Type B pancreatic cell (in vitro differentiated cells): ENCODE measurements at places on chromosomes 1 and 21.

GRCh38 chr1:40023379-40023944, 17.1 kb upstream of the CAP1 start:
- no peak overlapping the region for H3K27ac ChIP-seq
- no peak for DNase-seq
- no peaks in the 10 kb centered on the region for H3K4me1 ChIP-seq

DNA sequence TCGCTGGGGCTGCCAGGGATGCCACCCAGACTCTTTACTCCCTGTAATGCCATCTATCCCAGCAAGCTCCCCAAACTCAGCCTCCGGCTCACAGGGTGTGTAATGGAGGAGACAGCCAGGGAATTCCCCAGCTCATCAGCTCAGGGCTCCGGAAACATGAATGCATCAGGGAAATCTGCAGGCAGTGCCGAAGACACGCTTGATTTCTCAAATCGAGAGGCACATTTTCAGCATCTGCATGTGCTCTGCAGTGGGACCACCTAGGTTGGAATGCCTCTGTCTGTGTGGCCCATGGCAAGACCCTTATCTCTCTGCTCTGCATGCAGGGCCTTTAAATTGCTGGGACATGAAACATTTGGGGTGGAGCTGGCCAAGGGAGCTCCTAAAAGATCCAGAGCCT, 170.1 kb downstream of the TRABD2B start:
- H3K4me3 ChIP-seq, result no peak overlapping the region
- DNase-seq, result no peak
- H3K27ac ChIP-seq, result no peak overlapping the region
- H3K36me3 ChIP-seq, result no peaks in the 10 kb centered on the region
- H3K4me1 ChIP-seq, result peaks cover 61% of the 10 kb centered on the region

DNA sequence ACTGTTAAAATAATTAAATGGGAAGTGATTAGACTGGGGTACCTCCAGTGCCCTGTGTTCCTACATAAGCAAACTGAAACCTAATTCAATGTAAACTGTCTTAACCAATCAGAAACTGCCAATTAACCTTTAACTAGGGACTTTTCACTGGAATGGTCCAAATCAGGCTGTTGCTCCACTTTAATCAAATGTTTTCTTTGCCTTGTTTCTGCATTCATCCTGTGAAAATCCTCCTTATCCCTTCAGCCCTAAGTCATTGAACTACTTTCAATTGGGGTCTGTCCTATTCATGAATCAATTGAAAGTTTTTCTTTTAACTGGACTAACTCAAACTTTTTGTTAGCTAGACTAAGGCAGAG, 5.1 kb upstream of the FUBP1 start:
- peak overlapping the region; percentile 10 for H3K4me3 ChIP-seq
- H3K27ac ChIP-seq, result peak overlapping the region; percentile 79
- DNase-seq, result no peak
- peaks cover 17% of the 10 kb centered on the region for H3K4me1 ChIP-seq

GRCh38 chr1:167524651-167525050, 6.3 kb upstream of the CD247 start:
- no peaks in the 10 kb centered on the region for H3K27me3 ChIP-seq
- H3K27ac ChIP-seq, result no peak overlapping the region
- H3K4me3 ChIP-seq, result no peak overlapping the region
- no peaks in the 10 kb centered on the region for H3K4me1 ChIP-seq

DNA sequence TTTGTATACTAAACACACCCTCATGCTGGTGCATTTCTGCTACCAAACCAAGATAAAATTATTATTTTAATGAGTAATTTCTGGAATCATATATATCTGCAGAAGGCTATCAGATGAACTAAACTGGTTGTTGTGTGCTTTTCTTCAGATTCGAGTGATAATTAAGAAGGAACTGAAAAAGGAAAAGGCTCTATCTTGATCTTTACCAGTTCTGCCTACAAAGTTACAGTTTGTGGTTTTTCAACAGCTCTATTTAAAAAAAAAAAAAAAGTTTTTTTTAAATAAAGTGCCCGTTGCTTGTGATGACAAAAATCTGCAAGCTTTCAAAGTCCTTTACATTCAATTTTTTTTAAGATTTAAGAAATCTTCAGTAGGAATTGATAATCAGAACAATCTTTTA, 13.6 kb downstream of the DENND1B start:
- no peak for DNase-seq
- no peak overlapping the region for H3K27ac ChIP-seq
- H3K4me1 ChIP-seq, result no peaks in the 10 kb centered on the region
- H3K4me3 ChIP-seq, result no peak overlapping the region

DNA sequence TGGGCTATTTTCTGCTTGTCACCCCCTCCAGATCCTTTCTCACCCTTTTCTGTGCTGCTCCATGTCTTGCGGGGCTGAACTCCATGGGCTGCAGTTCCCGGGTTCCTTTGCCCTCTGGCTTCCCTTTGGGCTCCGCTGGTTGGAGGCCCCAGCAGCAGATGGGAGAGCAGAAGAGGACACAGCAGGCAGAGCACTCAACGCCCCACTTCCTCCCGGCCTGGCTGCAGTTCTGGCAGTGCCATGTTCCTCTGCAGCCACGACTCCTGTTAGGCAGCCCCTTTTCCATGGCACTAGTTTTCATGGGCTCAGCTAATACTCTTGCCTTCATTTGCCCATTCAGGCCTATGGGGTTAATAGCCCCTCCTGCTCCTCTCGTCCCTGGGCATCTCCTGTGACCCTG, 127.1 kb downstream of the TENT5C start:
- DNase-seq, result no peak
- H3K36me3 ChIP-seq, result no peaks in the 10 kb centered on the region
- H3K4me1 ChIP-seq, result no peaks in the 10 kb centered on the region
- H3K4me3 ChIP-seq, result no peak overlapping the region

- H3K27me3 ChIP-seq, result no peaks in the 10 kb centered on the region
- peaks cover 12% of the 10 kb centered on the region for H3K36me3 ChIP-seq
- H3K4me3 ChIP-seq, result no peak overlapping the region
- no peak for DNase-seq
- no peak overlapping the region for H3K27ac ChIP-seq
- H3K4me1 ChIP-seq, result peaks cover 5% of the 10 kb centered on the region
These were observed 151.7 kb downstream of the COP1 start for GRCh38 chr1:176055398-176055797.

DNA sequence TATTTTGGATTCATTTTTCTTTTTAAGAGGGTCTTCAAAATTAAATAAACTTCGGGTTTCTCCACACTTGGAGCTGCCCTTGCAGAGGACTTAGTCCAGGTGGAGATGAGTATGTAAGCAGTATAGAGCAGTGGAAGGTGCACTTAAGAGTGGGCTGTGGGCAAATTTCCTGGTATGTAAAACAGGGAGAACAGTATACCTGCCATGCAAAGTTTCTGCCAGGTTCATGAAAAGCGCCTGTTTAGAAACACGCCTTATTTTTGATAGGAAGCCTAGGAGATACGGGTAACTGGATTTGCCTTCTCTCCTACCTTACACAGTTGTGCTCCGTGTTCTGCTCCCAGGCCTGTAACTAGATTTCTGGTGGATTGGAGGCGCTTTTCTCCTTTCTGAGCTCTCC, 1.2 kb downstream of the KDM4A start:
- H3K27me3 ChIP-seq, result no peaks in the 10 kb centered on the region
- H3K36me3 ChIP-seq, result peaks cover 14% of the 10 kb centered on the region
- peak overlapping the region; percentile 96 for H3K4me3 ChIP-seq
- H3K4me1 ChIP-seq, result peaks cover 20% of the 10 kb centered on the region
- H3K27ac ChIP-seq, result peak overlapping the region; percentile 95

GRCh38 chr1:183597656-183598347, 7.5 kb upstream of the NCF2 start:
- DNase-seq, result no peak
- H3K4me3 ChIP-seq, result no peak overlapping the region
- peaks cover 24% of the 10 kb centered on the region for H3K4me1 ChIP-seq
- peaks cover 4% of the 10 kb centered on the region for H3K27me3 ChIP-seq
- no peak overlapping the region for H3K27ac ChIP-seq

GRCh38 chr1:19466112-19466561, 19.2 kb downstream of the CAPZB start:
- H3K4me1 ChIP-seq, result peaks cover 54% of the 10 kb centered on the region
- no peaks in the 10 kb centered on the region for H3K27me3 ChIP-seq
- H3K4me3 ChIP-seq, result no peak overlapping the region
- peaks cover 8% of the 10 kb centered on the region for H3K36me3 ChIP-seq
- no peak for DNase-seq

DNA sequence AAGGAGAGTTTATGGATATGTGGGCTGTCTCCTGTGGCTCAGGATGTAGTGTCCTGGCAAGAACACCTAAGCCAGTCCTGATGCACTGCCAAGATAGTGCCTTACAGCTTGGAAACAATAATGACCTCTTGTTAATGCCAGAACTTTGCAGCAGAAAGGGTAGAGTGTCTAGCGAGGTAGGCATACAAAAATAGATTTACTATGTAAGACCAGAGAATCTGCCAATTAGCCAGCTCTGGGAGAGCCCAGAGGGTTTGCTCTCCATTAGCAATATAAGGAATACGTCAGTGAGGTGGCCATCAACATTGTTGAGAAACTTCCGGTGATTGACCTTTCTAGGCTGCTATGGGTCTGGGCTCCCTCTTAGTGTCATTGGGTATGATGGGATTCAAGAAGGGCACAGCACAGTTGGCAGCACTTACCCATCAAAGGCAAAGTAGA, 178.5 kb upstream of the GALNT2 start:
- H3K27ac ChIP-seq, result no peak overlapping the region
- H3K4me3 ChIP-seq, result no peak overlapping the region
- DNase-seq, result no peak
- peaks cover 22% of the 10 kb centered on the region for H3K27me3 ChIP-seq

DNA sequence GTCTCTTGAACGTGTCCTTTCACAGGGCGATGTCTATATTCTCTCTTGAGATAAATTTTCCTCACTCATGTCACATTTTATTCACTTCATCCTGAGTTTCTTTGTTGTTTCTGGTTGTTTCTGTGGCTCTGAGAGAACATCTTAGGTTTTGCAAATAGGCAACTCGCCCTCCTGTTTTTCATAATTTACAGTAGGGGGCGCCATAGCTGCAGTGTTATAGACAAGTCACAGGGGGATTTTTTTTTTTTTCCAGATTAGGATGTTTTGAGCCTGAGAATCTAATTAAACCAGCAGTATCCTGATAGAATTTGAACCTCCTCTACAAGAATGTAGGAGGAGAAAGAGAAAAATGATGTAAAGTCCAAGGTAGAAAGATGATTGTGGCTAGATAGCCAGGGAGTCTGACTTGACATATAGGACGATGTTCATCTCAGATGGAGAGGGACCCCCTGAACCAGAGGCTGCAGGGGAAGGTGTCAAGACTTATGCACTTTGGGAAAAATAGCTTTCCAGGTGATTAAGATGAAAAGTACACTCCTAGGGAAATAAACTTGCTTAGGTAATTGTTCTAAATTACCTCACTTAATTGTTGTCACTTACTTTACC, 76.3 kb downstream of the ZP4 start:
- no peak for DNase-seq
- H3K27me3 ChIP-seq, result no peaks in the 10 kb centered on the region
- no peaks in the 10 kb centered on the region for H3K36me3 ChIP-seq
- H3K27ac ChIP-seq, result no peak overlapping the region
- H3K4me1 ChIP-seq, result no peaks in the 10 kb centered on the region

DNA sequence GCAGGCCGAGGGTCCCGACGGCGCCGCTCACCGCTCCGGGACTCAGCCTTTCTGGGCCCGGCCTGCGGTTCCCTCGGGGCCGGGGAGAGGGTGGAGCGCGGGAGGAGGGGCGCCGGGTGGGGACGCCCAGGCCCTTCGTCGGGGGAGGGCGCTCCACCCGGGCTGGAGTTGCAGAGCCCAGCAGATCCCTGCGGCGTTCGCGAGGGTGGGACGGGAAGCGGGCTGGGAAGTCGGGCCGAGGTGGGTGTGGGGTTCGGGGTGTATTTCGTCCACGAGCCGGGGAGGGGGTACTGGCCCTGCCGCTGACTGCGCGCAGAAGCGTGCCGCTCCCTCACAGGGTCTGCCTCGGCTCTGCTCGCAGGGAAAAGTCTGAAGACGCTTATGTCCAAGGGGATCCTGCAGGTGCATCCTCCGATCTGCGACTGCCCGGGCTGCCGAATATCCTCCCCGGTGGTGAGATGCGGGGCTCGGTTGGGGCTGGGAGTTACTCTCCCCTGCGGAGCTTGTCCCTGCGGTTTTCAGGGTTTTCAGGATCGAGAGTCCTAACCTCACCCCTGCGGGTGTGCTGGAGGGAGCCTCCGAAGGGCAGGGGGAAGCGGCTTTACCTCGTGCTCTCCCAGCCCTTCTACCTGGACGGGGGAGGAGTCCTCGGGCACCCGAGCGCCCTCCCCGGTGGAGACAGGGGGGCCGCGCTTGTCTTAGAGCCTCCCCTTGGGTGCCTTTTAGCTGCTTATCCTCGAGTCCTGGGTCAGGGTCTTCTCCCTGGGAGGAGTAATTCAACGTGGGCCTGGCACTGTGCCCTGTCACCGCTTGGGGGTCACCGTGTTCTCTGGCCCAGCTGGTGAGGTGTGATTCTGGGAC, 2.1 kb downstream of the SAMD11 start:
- peaks cover 43% of the 10 kb centered on the region for H3K27me3 ChIP-seq
- peaks cover 13% of the 10 kb centered on the region for H3K4me1 ChIP-seq
- peaks cover 7% of the 10 kb centered on the region for H3K36me3 ChIP-seq
- DNase-seq, result no peak
- no peak overlapping the region for H3K27ac ChIP-seq

- H3K36me3 ChIP-seq, result no peaks in the 10 kb centered on the region
- H3K27ac ChIP-seq, result peak overlapping the region; percentile 99
- peaks cover 34% of the 10 kb centered on the region for H3K4me1 ChIP-seq
- DNase-seq, result no peak
- H3K4me3 ChIP-seq, result peak overlapping the region; percentile 95
These were observed 450 bp downstream of the S100A10 start for GRCh38 chr1:151993084-151993733.

DNA sequence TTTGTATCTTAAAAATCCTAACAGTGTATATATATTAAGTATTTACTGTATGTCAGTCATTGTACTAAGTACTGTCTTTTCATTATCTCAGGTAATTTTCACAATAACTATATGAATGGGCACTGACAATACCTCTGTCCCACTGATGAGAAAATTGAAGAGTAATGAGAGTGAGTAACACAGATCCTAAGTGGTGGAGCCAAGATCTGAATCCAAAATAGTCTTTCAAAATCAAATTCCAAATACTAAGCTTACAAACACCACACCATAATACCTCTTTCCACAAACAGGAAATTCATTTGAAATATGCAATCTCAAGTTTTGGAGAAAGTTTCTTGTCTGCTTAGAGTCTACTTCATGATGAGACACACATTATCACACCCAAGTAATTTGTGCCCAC, 105.9 kb upstream of the EDEM3 start:
- DNase-seq, result no peak
- H3K4me3 ChIP-seq, result no peak overlapping the region
- H3K27me3 ChIP-seq, result peaks cover 13% of the 10 kb centered on the region
- no peaks in the 10 kb centered on the region for H3K36me3 ChIP-seq
- H3K27ac ChIP-seq, result no peak overlapping the region
- H3K4me1 ChIP-seq, result no peaks in the 10 kb centered on the region

DNA sequence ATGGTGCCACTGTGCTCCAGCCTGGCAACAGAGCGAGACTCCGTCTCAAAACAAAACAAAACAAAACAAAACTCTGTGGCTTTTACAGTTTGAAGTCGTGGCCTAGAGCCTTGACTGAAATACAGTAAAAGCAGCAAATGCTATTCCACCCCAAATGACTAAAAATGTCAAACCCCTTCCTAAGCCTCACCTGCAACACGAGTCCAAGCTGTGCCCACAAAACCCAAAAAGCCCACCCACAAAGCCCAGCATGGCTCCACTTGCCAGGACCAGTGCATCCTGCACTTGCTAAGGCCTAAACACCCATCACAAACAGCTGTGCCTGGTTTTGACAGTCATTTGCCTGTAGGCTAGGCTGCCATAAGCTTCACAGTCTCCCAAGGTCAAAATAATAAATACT, 21.3 kb downstream of the VAV3 start:
- no peak for DNase-seq
- no peaks in the 10 kb centered on the region for H3K27me3 ChIP-seq
- H3K36me3 ChIP-seq, result no peaks in the 10 kb centered on the region
- no peak overlapping the region for H3K27ac ChIP-seq
- no peak overlapping the region for H3K4me3 ChIP-seq
- H3K4me1 ChIP-seq, result no peaks in the 10 kb centered on the region
